Effector CD4-positive, alpha-beta T cell (primary cell): ENCODE measurements at places on chromosomes 5 and 9.

DNA sequence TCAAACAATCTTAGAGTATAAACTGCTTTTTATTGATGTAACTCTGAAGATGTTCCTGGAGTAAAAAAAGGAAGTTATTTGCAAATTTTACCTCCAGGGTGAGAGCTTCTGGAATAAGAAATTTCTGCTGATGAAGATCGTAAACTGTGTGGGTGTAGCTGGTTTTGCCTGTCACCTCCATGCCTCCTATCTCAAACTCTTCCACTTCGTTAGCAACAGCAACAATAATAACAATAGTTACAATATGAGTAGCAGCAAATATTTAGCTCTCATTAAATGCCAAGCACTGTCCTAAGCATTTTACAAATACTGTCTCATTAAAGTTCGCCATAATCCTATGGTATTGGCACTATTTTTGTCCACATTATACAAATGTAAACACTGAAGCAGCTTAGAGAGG lies 57.9 kb downstream of the GCNT1 start:
- DNase-seq: no peak

DNA sequence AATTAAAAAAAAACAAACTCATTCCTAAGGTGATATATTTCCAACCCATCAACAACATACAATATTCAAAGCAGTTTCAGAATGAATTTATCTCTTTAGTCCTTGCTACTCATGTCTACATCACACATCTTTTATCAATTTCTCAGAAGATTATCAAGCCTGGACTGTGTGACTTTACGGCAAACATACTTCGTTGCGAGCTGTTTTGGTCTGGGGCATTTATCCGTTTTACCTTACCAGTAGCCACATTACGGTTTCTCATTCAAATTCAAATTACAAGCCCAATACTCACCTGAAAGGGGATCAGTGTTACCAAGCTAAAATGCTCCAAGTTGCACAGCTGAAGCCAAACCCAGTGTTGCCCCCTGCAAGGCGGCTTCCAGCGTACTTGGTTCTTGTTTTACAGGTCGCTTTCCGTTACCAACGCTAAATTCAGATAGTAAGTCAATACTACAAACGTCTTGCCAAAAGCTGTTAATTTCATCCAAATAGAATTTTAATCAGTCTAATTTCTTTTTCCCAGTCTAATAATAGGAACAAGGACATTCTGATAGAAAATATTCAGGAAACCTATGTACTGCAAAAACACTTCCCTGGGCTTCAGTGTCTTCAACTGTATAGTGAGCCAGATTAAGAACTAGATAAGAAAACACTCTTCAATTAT lies 1.8 kb downstream of the HNRNPH1 start:
- no peak for DNase-seq

GRCh38 chr9:130417602-130418001 lies 27.2 kb upstream of the ASS1 start:
- no peak for DNase-seq

DNA sequence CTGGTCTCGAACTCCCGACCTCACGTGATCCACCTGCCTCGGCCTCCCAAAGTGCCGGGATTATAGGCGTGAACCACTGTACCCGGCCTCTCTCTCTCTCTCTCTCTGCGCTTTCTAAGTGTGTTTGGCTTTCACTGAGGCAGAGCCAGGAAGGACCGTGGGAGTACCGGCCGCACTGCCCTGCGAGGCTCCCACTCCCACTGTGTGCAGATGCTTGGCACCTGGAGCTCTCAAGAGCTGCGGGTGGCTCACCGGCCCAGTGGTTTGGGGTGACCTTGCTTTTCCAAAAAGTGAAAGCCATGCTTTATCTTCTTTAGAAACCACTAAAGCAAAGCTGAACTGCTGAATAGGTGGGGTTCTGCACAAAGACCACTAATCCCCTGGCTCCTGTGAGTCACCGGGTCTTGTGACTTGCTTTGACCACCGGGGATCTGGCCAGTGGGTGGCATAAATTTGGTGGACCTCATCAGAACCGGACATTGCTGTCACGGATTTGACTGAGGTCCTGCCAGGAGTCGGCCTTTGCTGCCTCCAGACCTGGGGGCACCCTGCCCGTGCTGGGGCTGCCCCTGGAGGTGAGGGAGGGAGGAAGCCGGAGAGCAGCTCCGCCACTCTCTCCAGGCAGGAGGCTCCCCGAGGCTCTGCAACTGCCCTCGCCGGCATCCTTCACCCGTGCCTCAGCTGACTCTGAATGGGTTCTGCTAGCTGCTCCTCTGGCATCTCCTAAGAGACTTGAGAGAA lies 228.9 kb downstream of the FANCC start:
- DNase-seq: no peak

DNA sequence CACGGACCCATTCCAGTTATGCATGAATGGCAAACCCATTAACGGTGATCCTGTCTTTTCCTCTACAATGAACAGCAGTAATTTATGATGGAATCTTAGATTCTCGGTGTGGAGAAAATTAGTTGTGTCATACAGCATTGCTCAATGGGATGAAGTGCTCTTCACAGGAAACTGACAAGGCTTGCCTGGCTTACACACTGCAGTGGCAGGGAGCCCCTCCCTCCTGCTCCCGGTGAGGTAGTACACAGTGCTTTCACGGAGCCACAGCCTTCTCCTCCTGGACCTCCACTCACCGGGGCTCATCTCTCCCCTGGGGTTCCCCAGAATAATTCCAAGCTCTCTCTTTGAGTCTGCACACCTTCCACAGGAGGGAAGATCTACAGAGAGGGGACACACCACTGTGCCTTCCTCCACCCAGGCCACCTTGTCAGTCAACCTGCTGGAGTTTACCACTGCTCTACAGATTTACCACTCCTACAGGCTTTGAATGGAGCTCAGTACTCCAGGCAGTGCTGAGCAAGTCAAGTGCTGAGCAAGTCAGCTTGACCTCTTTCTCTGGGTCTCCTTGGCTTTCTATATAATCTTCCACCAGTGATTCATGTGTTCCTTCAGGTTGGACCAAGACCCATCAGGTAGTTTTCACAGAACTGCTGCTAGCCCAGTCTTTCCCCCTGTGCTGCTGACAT lies 59.1 kb upstream of the TBC1D2 start:
- no peak for DNase-seq

- no peak for DNase-seq
Measured at GRCh38 chr9:137504432-137504777, 45.3 kb upstream of the NSMF start.

DNA sequence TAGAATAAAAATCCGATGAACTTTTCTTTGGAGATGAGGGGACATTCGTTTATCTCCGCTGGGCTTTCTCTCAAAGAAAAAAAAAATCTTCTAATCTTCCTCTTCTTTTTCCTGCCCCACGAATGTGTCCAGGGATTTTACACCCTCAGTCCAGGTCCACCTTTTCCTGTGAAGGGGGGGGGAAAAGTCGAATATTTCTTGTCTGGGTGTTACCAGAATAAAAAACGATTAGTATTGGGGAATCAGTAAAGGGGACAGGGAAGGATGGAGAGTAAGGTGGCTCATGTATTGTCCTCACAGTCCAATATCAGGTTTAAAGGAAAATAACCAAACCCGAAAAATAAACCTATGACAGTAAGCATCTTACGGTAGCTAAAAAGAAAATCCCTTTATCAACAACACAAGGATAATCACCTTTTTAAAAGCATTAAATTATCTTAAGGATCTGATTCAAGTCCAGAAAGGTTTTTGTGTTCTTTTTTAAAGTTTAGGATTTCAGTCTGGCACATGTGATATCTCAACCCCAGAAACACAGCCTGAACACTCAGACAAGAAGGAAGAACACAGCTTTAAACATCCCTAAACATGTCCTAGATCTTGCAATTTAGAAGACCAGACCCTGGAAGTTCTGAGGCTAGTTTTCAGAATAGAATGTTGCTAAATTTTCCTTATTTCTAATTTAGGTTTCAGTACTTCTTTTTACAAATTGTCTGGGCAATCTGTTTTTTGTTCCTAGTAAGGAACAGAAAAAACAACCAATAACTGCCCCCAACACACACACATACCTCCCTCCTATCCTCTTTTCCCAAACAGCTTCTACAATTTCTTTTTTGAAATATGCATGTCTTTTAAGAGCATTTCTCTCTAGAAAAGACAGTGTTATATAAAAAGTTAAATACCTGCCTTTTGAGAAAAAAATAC lies 1.2 kb downstream of the ZNF608 start:
- no peak for DNase-seq

- DNase-seq: no peak
Measured at GRCh38 chr9:69171049-69171448, 3.0 kb upstream of the TJP2 start.

- DNase-seq: no peak
Measured at GRCh38 chr5:107878661-107879060, 207.9 kb upstream of the EFNA5 start.

DNA sequence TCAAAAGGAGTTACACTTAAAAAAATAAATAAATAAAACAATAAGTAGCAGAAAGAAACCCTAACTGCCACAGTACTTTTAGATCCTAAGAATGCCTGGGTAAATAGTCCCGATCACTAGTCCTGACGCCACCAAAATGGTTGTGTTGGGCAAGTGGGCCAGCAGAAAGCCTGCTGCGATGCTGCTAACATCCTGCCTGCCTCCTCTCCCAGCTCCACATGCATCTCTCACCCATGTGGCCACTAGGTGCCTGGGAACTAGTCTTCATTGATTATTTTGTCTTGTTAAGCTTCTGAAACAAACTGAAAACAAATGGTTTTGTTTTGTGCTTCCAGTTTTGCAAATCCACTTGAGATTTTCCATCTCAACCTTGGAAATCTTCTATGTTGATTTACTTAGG lies 54.4 kb upstream of the TRAF1 start:
- no peak for DNase-seq
